Hematopoietic multipotent progenitor cell treated with erythropoietin and hydrocortisone succinate and interleukin-3 and kit ligand, for 15 days (in vitro differentiated cells): ENCODE measurements at places on chromosomes 13 and 19.

GRCh38 chr19:30968210-30968609, 381.0 kb downstream of the TSHZ3 start:
- no peak for DNase-seq

DNA sequence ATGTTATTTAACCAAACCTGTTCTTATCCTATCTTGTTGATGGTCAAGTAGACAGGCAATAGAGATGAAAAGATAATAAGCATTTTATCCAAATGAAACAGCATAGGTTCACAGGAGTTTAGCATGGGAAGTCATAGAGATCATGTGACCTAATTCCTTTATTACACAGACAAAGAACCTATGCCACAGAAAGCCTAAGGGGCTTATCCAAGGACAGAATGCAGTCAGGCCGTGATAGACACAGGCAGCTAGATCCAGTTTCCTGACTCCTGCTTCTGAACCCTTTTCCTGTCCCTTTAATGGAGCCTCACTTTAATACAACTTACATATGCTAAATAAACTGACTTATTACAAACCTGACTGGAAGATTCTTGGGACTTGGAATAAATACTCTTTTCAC, 532.1 kb downstream of the IRS2 start:
- DNase-seq, result no peak

DNA sequence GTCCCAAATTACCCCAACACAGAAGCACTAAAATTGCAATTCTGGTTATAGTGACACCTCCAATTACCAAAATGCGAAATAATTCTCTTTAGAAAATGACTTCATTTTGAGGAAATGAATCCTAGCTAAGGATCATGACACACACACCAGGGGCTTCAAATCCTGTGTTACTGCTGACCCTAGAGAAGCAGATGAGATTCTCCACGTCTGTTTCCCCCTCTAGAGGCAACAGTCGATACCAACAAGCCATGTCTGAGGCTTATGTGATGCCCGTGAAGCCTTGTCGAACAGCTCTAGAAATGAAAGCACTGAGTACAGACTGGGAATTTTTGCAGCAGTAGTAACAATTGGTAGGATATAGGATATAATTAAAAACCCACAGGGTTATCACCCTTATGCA, 153.6 kb upstream of the TMTC4 start:
- no peak for DNase-seq

- no peak for DNase-seq
Measured at GRCh38 chr19:56177564-56178243, 1.9 kb downstream of the GALP start.

GRCh38 chr19:2551172-2551863, 75.4 kb downstream of the GADD45B start:
- no peak for DNase-seq

DNA sequence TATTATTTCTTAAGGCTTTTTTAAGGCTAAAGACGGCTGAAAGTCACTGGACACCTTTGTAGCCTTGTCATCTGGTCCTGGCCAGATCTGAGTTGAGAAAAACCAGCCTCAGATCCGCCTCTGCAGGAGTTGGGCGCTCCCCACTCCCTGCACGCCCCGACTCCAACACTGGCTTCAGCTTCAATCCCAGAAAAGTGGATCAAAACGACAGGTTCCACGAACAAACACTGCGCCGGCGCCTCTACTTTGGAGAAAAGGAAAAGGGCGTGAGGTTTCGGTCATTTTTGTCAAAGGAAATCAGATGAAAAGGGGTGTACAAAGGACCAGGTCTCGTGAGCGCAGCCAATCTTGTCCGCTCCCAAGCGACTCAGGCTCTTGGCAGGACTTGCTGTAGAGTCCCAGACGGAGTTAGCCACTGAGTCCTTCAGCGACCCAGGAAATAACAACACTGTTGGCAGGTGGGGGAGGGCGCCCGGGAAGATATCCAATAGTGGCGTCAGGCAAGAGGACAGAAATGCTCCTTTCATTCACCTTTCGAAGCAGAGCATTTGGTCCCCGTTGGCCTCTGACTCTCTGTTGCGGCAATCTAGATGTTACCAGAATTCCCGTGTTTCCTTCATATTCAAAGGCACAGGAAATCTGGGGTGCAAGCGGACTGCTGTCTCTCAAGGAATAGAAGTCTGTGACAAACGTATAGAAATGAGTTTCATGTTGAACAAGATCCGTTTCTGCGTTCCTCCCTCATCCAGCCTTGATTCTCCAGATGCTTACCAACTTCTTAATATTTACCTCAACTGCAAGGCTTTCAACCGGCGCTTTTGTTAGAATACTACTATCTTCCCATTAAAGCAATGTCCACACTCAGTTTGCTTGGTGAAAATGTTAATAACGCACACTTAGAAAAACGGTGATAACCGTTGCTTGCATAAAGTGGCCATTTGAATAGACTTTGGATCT, 1.8 kb upstream of the CCNA1 start:
- DNase-seq, result no peak
